ENCODE measurements at places on chromosomes 16 and 17.

GRCh38 chr17:71361656-71362450 is 759.0 kb upstream of the SOX9 start:
- DNase-seq = no peak

GRCh38 chr17:14737984-14738651 is 437.2 kb downstream of the HS3ST3B1 start:
- no peak for DNase-seq

DNA sequence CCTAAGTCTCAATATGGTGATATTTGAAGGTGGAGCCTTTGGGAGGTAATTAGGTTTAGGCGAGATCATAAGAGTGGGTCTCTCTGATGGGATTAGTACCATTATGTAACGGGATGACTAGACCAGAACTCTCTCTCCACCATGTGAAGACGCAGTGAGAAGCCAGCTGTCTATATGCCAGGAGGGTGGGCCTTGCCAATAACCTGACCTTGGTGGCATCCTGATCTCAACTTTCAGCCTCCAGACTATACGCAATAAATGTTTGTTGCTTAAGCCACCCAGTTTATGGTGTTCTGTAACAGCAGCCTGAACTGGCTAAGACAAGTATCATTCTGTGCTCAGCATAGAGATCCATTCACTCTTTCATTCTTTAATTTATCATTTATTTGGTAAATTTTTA is 167.2 kb upstream of the CDH11 start:
- DNase-seq = no peak

DNA sequence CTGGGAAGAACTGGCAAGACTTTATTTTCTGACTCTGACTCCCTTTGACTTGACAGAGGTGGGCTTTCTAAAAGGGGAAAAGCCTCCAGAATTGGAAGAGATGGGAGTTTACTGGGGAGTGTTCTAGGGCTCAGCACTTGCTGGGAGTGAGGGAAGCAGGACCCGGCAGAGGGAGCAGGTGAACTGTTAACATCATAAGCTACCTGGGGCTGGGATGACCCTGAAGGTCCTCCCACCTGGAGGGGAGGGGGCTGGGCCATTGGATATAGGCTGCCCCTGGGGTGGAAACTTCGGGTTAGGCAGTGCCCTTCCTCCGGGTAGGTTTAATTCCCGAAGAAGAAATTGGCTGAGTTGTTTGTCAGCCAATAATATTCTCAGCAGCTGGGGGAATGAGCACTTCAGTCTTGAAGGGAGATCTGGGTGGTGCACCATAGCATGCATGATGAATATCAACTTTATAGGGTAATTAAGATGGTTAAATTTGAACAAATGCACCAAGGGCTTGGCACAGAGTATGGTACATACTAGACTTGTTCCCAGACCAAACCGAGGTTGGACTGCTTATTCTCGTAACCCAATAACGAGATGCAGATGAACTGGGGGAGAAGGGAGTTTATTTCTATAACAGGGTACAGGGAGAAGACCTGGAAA is 337.0 kb downstream of the HAPSTR1 start:
- DNase-seq = no peak

DNA sequence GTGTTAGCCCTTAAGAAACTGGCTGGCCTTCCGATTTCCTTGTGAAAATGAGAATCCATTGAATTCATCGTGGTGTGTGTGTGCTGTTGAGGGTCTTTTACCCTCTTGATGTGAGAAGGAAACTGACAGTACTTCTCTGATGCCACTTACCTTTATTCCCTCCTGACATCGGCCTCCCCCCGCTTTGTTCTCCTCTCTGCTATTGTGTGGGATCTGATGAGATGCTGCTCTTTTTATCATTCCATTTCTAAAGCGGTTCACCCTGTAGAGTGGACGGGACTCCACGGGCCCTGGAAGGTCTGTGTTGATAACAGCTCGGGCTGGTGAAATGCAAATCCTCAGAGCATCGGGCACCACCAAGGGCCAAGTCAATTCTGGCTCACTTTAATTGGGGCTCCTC is 69.8 kb downstream of the MARCHF10 start:
- DNase-seq = no peak

- no peak for DNase-seq
Measured at GRCh38 chr17:72372185-72372584, 251.4 kb downstream of the SOX9 start.

GRCh38 chr17:50580646-50581045 is 20.1 kb downstream of the CACNA1G start:
- no peak for DNase-seq

GRCh38 chr16:8943966-8944759 is 19.5 kb downstream of the USP7 start:
- DNase-seq = no peak
